Activated naive CD4-positive, alpha-beta T cell treated with anti-CD3 and anti-CD28 coated beads, Interleukin-2, amount 50 U/mL, for 16 hours (primary cell): ENCODE measurements at places on chromosomes 11 and 22.

- no peak for DNase-seq
These were observed 253.5 kb upstream of the PLET1 start for GRCh38 chr11:112514011-112514740.

DNA sequence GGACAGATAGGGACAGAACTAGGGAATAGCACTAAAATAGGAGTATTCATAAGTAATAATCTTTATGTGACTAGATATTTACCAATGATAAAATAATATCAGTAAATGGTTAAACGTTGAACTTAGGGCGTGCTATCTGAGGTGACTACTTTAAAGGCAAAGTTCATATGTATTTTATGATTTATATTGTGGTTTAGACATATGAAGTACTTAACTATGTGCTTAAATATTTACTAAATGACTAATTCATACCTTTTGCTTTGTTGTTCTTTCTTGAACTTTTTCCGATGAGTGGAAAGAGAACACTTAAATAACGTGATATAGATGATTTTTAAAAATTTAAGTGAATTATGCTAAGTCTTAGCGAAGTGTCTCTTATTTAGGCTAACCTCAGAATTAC is 14.7 kb downstream of the LUZP2 start:
- DNase-seq: no peak

DNA sequence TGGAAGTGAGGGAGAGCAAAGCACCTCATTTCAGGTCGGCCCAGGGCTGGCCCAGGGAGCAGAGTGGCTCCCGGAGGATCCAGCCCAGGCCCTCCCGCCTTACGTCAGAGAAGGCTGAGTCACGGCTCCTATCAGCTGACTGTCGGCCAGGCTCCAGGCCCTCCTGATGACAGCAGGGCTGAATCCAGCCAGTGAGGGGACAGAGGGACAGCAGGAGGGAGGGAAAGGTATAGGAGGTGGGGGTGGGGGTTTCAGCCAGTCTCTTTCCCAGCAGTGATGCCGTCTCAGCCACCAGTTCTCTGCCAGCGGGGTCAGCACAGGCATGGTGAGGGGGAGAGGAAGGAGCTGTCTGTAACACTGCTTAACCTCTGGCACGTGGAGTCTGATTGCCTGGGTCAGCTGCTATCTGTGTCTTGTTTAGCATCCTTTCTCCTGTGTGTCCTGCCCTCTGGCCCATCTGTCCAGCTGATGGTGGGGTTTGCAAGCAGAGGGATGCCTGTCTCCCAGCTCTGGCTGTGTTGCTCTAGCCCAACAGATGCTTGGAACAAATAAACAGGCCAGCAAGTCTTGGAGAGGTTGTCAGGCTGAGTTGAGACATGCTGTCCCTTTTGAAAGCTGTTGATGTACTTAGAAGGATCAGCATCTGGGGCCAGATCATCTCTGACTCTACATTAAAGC is 74.0 kb downstream of the ADAMTS15 start:
- DNase-seq: no peak

GRCh38 chr22:27630754-27631153 is 170.8 kb downstream of the MN1 start:
- DNase-seq: no peak

GRCh38 chr11:42249401-42249800 is 789.9 kb upstream of the LRRC4C start:
- DNase-seq: no peak

DNA sequence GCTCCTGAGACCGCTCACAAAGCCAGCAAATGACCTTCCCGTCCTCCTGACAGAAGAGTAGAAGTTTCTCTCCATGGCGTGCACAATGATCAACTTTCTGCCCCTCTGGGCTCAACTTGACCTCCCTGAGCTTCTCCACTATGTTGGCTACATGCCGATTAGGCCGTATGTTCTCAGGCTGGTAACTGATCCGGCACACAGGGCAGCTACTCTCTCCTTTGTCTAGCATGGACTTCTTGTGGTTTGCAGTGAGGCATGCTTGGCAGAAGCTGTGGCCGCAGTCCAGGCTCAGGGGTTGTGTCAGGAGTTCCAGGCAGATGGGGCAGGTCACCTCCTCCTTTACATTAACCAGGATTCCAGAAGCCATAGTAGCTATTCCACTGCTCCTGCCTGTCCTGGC is 5.1 kb downstream of the TRIM5 start:
- no peak for DNase-seq

DNA sequence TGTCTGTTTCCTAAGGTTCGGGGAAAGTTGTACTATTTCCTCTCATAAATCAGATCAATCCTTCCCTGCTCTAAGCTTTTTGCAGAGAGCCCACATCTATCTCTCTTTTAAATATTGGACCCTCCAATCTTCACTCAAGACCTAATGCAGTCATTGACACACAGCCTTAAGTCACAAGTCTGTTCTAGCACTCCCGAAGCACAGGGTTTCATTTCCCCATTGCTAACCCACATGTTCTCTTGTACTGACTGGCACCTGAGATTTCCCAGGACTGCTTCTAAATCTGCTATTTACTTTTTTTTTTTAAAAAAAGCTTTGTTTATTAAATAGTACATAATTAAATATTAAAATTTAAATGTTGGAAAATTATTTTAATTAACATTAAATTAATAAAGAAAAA is 674.7 kb downstream of the TBC1D22A start:
- no peak for DNase-seq
